Stimulated activated CD4-positive, alpha-beta T cell treated with anti-CD3 and anti-CD28 coated beads, Interleukin-12 subunit alpha, Interleukin-12 subunit beta, amount 100 ng/mL, for 4 hours (primary cell): ENCODE measurements at places on chromosomes 13 and 19.

GRCh38 chr13:60837806-60838205, 440.8 kb downstream of the TDRD3 start:
- DNase-seq: no peak

- no peak for DNase-seq
These were observed 167.8 kb upstream of the SOX1 start for GRCh38 chr13:111898956-111899713.

GRCh38 chr19:34416021-34416545, 11.9 kb downstream of the PDCD2L start:
- no peak for DNase-seq

DNA sequence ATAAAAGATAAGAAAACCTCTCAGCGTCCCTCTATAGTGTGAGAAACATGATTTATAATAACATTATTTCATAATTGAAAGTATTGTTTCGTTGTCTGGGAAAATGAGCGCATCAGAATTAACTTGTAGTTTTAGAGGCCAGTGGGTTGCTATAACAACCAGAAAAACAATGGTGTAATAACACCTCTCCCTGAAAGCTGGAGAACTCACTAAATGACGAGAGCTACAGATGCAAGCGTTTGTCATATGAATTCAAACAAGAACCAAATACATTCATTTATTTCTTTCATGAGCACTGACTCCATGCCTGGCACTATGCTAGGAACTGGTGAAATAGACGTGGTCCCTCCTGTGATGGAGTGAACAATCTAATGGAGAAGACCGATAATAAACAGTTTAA, 16.3 kb downstream of the KBTBD7 start:
- DNase-seq: no peak

DNA sequence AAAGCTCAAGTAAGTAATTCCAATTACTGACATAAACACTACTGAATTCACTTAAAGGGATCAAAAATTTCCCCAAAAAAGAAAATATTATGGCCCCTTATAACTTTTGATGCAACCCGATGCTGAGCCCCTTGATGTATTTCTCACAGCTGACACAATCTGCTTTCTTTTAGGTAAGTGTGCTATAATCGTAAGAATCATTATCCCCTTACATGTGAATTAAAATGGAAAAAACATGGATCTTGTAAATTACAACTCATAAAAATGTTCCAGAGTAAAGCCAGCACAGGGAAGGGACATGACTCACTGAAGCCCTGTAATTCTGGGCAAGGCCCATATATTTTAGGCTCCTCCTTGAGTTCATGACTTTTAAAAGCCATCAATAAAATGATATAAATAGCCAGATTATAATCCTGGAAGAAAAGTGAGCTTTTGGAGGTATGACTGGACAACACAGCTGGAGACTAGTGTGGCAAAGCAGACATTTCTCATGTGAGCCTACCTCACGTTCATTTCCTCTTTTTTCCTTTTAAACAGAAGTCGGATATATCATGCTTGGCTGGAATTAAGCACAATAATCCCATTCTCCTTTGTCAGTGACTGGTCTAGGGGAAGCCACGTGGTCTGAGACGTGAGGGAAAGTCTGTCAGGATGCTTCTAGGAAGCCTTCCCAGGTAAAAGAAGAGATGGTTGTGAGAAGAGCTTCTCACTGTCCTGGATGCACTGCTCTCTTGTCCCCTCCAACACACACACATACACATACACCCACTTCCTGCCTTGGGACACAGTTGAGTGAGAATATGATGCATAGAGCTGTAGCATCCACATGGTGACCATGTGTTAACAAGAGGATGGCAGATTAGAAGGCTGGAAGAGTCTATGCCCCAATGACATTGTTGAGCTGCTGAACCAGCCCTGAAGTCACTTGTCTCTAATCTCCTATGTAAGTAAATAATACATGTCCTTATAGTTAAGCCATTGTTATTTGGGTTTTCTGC, 165.4 kb downstream of the RGCC start:
- DNase-seq: no peak

- DNase-seq: no peak
These were observed 156.5 kb downstream of the KDM4B start for GRCh38 chr19:5125376-5125775.

GRCh38 chr13:24185591-24186232, 25.2 kb downstream of the SPATA13 start:
- DNase-seq: no peak
